ENCODE measurements at places on chromosomes 12 and 14. TPM values are rescaled to one million over a fixed set of nuclear protein-coding genes. Genes with fewer than 3 reads are reported as not detected.

Gene SLCO1B1
- 170 TPM for total RNA-seq

Gene FERMT2
- total RNA-seq, result 51.3 TPM

DNA sequence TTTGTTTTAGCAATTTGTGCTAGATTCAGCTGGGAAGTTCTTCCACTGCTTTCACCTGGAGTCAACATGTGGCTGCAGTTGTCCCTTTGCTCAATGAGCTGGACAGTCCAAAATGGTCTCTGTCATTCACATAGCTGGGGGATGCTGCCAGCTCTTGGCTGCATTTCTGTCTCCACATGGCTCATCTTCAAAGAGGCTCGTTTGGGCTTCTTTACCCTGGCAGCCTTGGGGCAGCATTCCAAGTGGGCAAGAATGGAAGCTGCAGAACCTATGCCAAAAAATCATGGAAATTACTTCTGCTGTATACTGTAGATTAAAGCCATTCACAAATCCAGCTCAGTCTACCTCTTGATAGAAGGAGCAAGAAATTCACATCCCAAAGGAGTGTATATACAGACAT, 199.1 kb downstream of the SLC5A8 start:
- DNase-seq, result no peak

- peak; percentile 75 for DNase-seq
Measured at GRCh38 chr12:52865090-52865944, 16.5 kb upstream of the KRT78 start.

GRCh38 chr12:49022558-49023178, 4.1 kb upstream of the PRKAG1 start:
- no peak for DNase-seq

DNA sequence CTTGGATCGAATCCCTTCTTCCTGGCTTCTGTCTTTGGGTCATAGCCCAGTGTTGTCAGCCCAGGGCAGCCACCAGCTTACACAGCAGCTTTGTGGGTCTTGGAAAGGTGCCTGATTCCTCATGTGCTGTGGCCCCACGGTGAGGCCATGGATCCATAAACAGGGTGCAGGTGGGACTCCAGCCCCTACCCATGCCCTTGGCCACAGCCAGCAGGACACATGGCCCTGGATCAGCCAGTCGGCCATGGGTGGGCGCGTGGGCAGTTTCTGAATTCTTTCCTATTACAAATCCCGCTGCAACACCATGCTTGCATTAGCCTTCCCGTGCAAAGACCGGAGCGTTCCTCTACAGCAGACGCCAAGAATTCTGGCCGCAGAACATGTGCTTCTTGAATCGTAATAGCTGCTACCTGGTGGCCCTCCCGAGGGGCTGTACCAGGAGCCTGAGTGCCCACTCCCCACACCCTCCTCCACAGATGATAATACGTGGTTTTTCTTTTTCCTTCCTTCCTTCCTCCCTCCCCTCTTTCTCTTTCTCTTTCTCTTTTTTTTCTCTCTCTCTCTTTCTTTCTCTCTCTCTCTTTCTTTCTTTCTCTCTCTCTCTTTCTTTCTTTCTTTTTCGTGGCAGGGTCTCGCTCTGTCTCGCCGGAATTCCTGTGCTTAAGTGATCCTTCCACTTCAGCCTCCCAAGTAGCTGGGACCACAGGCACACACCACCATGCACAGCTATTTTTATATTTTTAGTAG, 2.9 kb upstream of the MMP17 start:
- no peak for DNase-seq

- no peak for DNase-seq
Measured at GRCh38 chr14:20482382-20482781, 13.2 kb downstream of the PNP start.

DNA sequence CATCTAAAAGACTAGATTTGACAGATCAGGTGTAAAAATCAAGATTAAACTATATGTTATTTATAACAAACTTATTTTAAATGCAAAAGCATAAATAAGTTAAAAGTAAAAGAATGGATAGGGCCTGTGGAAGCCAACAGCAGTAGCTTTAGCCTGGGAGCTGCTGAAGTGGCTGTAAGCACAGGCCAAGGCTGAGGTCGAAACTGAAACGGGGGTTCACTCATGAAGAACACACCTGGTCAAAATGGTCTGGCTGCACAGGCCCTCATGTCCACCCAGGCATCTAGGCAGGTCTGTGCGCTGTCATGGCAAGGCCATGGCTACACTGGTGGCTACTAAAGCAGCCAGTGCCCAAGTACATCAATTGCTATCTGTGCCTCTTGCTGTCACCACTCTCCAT, 23.1 kb downstream of the CATSPERB start:
- DNase-seq, result no peak

- no peak for DNase-seq
Measured at GRCh38 chr14:73457924-73458182, 493 bp downstream of the NUMB start.

- no peak for DNase-seq
Measured at GRCh38 chr14:76917745-76918255, 91.6 kb downstream of the LRRC74A start.

DNA sequence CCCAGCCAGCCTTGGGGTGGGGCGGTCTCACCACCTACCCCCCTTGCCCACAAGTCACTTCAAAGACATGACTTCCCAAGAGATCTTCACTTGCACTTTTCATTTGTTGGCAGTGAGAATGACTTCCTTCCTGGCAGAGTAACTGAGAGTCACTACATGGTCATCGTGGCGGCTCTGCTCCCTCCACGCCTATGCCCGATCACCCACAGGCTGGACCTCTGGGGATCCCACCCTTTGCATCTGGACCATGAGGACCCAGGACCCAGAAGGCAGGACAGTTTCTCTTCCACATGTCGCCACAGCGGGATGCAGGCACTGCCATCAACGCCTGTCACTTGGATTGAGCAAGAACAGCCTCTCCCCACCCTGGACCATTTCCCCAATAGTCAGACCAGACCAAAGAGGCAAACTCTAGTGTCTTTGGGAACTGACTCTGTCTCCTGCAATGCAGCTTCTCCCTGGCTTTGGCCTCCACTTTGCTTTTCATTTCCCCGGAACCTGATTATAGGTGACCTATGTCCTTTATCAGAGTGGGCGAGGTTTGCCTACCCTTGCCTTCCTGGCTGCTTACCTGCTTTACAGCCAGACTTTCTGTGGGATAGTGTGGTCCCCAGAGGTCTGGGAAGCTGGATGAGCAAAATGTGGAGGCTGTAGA, 3.6 kb downstream of the VDR start:
- DNase-seq, result no peak

- no peak for DNase-seq
Measured at GRCh38 chr14:88470542-88471440, 84.0 kb downstream of the PTPN21 start.

DNA sequence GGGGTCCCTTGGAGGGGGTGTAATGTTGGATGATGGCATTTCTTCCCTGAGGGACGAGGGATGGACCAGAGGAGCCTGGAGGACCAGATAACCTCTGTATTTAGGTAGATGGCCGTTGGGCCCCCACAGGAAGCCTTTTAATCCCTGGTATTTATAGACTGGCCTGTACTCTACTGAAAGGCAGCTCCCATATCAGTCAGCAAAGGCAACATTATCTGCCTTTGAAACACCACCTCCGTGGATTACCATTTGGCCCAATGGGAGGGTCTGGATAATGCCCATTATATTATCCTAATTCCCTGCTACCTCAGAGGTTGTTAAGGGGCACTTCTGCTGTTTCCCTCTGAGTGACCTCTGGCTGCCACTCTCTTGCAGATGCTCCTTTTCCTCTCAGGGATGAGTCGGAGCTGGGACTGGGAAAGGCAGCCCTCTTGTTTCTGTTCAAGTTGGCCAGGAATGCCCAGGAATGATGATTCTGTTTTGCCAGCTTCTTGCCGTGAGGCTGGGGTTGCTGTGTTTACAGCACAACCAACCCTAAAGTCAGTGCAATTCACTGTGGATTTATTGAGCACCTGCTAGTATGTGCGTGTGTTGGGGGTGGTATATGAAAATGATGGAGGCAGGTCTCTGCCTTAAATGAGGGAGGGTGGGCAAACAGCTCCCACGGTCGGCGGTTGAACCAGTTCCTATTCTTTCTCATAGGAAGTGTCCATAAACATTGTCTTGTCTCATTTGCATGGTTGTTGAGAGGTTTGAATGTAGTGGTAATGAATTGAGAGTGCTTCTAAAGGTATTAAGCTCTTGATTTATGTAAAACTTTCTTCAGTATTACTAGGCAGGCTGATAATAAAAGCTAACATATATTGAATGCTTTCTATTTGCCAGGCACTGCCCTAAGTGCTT, 18.1 kb downstream of the SUSD6 start:
- DNase-seq, result no peak

Gene IGF1
- 0.61 TPM for total RNA-seq

DNA sequence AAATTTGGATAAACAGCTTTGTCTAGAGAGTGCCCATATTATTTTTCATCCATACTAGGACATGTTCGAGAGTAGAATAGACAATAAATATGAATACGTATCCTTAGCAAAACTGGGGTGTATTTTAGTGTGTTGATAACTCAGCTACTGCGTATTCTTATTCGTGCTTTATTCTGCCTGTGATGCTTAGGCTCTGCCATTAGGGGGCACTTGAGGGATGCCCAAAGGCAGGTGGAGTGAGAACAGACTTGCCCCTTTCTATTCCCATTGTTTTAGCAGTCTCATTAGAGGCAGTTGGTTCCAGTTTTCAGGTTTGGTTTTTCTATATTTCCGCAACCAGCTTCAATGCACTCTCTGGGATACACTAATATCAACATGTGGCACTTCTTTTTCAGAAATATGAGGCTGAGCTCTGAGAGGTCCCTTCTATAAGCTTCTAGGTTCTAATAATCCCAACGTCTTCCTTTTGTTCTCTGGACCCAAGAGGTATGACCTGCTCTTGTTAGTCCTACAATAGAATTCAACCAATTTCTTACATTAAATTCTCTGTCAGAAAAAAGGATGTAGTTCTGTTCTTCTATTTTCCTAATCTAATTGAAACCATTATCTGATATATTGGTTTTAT, 985.7 kb upstream of the FBXO33 start:
- DNase-seq, result no peak

DNA sequence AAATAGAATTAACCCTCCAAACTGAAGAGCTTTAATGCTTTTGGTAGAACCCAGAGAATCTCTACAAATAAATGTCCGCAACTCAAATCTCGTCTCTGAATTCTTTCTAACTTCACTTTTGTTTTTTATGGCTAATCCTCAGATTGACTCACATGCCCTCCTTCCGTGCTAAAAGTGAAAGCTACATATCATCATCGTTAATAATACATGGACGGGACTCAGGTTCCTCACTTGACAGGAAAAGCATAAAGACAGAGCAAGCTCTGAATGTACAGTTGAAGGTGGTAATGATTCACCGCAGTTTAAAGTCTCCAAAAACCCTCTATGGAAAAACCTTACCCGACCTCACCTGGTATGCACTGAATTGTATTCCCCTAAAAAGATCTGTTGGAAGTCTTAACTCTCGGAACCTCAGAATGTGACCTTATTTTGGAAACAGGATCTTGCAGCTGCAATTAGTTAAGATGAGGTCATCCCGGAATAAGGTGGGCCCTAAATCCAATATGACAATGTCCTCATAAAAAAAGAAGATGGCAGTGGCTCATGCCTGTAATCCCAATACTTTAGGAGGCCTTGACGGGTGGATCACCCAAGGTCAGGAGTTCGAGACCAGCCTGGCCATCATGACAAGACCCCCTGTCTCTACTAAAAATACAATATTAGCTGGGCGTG, 147.4 kb upstream of the FOXN3 start:
- no peak for DNase-seq

DNA sequence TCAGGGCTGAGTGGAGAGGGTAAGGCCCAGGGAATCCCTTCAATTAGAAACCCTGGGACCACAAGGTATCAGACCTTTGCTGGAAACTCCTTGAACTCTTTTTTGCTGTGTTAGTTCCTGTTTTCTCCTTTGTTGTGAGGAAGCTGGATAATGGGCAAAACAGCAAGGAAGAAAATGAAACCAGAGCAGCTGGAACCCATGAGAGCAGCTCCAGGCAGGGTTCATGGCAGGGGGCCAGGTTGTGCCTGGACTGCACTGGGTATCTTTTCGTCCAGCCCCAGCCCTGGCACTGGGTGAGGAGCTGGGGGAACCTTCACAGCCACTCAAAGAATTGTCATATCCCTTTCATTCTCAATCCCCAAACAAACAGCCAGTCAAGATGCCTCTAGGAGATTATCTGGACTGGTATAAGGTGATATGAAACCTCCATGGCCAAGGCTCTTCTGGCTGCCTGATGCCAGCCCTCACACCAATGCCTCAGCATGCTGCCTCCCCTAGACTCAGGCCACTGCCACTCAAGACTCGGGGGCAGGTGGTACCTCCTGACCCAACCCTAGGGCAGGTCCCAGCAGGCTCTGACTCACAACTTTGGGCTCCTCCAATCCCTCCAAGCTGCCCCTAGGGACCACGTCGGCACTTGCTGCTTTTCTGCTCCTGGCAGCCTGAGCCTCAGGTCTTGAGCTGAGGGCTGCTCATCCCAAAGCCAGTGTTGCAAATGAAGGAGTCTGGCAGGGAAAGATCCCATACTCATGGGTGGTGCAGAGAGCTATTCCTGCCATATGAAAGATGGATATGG, 16.5 kb downstream of the FAM186B start:
- no peak for DNase-seq
